ENCODE measurements at places on chromosomes 4 and X.

- DNase-seq: peak; percentile 57
These were observed 120.9 kb downstream of the CHIC2 start for GRCh38 chr4:53943345-53944085.

- DNase-seq: no peak
These were observed 281.0 kb upstream of the MAOA start for GRCh38 chrX:43375136-43375535.

DNA sequence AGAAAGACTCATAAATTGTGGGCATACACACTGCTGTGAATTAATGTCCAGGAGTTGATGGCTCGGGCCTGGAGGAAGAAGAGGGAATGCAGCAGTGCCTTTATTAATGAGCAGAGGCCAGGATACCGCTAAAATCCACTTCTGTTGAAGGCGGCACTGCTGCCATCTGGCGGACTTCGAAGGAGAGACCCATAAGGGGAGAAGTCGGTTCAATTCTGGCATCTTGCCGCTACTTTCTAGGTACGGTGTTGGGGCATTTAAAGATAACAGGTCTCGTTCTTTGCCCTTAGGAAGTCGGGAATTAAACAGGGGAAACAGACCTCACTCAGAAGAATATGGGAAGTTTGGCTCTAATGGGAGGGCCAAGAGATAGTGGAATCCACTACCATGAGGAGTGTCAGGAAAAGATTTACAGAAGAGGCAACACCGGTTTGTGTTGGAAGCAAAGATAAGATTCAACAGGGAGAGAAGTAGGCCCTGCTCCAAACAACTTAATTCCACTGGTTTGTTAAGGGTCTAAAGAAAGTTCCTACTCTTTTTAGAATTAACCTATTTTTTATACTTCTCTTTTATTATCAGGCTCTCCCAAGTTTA, 133.6 kb upstream of the GIMD1 start:
- DNase-seq: peak; percentile 69

- DNase-seq: no peak
These were observed 45.7 kb upstream of the PRSS12 start for GRCh38 chr4:118398226-118399090.

DNA sequence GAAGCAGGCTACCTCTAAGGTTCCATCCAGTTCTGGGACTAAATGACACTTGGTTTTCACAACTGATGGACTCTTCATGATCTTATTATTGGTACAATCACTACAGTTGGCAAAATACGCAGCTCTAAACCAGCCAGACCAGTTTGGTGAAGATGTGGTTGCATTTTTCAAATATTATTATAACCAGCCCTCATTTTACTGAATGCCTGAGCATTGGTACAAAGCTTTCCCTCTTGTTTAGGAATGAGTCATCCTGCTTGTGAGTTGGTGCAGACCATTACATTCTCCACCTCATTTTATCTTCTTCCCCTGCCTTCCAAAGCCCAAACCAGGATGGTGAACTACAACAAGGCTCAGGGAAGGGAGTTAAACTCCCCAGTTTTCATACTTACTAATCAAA, 223.1 kb downstream of the KDR start:
- DNase-seq: peak; percentile 57

GRCh38 chrX:38206036-38206435, 14.6 kb downstream of the SRPX start:
- DNase-seq: no peak

DNA sequence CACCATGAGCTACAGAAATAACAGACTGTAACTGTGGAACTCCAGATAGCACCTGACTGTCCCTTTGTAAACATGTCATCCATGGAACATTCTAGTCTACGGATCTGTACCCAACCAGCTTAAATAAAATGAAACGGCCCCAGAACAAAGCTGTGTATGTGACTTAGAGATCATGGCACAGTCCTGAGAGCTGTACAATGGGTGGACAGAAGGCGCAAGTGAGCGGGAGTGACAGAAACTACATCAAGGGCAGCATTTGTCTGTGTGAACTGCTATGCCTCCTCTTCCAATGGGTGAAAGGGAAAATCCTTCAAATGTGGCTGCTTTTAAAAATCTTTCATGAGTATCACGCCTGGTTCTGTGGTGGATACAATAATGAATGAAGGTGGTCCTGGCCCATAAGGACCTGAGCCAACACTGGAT, 72.5 kb downstream of the FAT1 start:
- DNase-seq: no peak

DNA sequence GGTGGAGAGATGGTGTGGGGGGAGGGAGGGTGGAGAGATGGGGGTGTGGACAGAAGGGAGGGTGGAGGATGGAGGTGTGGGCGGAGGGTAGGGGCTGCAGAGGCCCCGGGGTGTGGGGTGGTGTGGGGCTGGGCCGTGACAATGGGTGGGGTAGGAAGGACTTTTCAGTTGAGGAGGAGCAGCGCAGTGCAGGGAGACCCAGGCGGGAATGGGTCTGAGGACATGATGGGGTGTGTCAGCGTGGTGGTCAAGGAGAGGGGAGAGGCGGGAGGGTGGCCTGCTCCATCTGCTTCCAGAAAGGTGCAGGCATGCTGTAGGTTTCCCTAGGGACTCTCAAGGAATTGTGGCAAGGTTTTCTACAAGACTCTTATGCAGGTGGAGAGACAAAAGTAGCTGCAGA, 48.9 kb downstream of the RGS12 start:
- DNase-seq: no peak

DNA sequence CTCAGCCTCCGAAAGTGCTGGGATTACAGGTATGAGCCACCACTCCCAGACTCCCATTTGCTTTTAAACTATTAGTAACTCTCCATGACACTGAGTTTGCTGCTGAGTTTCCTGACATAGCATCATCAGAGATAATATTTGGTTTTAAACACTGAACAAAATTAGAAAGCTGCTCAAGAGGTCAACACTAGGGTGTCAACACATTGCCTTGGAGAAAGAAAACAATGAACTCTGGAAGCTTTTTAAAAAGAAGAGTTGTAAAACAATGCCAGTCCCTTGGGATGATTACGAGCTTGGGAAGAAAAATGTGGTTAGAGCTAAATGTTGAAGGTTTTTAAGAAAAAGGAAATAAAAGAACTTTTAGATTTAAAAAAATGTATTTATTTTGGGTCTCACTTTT, 264.8 kb downstream of the CAMK2D start:
- DNase-seq: no peak

DNA sequence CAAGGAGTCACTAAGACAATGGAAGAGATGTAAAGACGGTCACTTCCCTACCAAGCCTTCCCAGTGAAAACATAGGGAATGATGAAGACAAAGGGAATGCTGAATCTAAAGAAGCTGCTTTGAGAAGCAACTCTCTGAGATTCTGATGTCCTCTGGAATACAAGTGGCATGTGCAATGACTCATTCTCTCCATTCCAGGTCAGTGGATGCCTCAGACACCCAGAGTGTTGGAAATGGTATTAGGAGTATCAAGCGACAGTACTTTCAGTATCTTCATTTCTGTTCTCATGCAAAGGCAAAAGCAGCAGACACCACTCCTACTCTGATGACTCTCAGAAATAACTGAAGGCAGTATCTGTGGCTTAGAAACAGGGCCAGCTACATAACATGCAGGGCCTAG, 102.6 kb downstream of the FSTL5 start:
- DNase-seq: peak; percentile 20

- DNase-seq: no peak
These were observed 74.1 kb downstream of the AFAP1 start for GRCh38 chr4:7865533-7865932.

DNA sequence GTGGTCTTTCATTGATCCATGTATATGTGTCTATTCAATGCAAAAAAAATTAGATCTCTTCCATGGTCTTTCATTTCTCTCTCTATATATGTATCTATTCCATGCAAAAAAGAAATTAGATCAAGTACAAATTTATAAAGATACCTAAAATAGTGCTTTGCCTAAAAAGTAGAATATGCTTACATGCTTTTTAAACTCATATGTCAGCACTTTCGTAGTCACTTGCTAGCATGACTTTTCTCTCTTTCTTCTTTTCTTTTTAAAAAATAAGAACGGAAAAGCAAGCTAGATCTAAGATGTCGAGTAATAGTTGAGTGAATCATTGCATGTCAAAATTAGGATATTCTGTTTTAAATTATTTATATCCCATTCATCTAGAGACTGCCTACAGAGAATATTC, 50.9 kb downstream of the PKD2 start:
- DNase-seq: no peak

DNA sequence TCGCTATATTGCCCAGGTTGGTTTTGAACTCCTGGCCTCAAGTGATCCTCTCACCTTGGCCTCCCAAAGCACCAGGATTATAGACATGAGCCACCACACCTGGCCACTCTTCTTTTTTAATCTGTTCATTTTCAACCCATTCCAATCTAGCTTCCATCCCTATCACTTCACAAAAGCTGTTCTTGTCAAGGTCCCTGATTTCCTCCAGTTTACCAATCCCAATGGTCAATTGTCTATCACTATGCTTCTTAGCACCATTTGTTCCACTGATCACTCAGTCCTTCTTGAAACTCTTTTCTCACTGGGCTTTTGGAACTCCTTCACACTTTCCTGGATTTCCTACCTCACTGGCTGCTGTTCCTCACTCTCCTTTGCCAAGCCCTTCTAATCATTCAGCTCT, 38.6 kb downstream of the PRPS1 start:
- no peak for DNase-seq

DNA sequence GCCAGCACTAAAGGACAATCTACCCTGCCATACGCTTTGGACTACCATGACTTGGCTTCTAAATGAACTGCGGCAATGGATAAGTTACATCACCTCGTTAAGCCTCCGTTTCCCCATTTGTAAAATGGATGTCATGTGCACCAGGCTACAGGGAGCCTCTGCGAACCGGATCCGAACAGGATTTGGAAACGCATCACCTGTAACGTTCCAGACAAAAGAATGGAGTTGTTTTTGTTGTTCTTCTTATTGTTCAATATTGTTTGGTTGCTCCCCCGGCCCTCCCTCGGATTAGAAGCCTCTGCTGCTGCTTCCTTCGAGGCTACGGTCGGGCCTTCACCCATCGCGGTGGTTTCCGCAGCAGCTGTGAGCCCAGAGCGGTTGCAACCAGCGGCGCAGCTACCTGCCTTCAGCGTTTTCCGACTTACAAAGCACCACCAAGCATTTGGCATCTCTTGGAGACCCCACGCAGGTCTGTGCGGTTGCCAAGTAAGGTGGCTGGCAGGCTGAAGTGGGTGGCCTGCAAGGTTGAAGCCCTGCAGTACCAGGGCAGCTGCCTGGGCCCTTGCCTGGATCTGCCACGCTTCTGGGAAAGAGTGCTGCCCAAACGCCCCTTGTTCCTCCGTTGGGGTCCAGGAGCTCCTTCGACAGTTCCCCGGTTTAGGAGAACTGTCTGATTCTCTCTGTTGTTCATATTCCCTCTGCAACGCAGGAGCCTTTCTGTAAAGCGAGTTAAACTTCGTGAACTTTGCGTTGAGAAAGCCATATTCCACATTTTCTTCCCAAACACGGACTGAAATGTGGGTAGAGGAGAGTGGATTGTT, 7.1 kb downstream of the NKX3-2 start:
- DNase-seq: no peak

DNA sequence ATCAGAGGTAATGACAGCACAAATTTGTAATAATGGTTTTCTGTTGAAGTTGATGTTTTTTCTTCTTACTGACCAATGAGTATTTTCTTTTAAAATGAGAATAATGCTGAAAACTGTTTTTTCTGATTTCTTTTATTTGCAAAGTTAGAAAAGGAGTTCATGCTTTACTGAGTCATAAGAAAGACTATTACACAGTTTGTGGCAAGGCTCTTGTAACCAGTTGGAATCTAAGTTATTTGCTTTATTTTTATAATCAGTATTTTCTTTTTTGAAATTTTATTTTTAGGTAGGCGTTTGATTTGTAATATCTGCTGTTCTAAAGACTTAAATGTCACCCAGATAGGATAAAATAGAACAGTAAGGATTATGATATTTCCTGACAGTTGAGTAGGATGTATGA, 25.5 kb downstream of the ANAPC4 start:
- no peak for DNase-seq

GRCh38 chr4:3485011-3485791, 22.1 kb downstream of the DOK7 start:
- no peak for DNase-seq

GRCh38 chr4:113332701-113333100, 283.2 kb downstream of the ANK2 start:
- no peak for DNase-seq

- no peak for DNase-seq
These were observed 35.7 kb downstream of the ADH5 start for GRCh38 chr4:99052902-99053301.

- no peak for DNase-seq
These were observed 119.2 kb upstream of the LEF1 start for GRCh38 chr4:108287834-108288413.

DNA sequence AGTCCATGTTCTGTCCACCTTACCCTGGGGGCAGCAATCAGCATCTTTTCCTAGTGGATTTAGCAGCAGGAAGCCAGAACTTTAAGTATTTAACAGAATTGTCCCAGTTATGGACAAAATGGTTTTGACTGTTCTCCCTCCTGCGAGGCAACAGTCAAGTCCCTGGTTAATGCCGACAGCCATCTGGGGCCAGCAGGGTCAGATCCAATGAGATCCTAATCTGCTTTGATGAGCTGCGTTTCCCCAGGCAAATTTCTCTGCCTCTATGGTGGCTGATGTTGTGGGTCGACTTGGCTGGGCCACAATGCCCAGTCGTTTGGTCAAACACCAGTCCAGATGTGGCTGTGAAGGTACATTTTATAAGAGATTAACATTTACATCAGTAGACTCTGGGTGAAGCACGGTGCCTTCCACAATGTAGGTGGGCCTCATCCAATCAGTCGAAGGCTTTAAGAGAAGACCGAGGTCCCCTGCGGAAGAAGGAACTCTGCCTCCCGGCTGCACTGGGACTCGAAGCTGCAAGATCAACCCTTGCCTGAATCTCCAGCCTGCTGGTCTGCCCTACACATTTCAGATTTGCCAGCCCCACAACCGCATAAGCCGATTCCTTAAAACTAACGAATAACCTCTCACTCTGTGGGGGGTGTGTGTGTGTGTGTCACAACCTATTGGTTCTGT, 89.0 kb upstream of the C4orf50 start:
- DNase-seq: no peak

DNA sequence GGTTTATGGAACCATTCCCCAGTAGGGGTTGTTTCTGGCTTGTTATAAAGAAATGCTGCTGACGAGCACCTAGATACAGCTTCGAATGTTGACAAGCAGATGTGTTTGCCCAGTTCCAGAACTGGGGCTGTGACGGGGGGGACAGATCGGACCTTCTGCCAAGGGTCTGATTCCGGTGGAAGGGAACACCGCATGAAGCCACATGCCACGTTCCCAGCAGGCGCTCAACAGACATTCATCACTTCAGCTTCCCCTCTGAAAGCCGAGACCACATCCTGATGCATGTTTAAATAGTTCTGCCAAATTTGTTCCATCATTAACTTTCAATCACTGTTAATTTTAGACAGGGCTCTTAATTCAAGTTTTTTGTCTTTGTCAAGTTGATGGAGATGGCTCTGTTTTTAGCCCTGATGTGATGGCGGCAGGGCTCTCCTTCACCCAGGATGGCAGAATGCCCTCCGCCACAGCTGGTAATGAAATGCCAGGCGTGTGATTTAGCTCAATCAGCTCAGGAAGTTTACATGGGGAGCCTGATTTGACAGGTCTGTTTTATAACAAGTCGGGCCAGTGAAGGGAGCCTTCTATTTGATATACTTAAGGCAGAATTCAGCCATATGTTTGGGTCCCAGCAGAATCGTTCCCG, 57.4 kb downstream of the PSAPL1 start:
- DNase-seq: no peak

GRCh38 chrX:106404512-106404911, 207.3 kb upstream of the RADX start:
- DNase-seq: no peak

- no peak for DNase-seq
These were observed 100.8 kb downstream of the SYTL5 start for GRCh38 chrX:38106991-38107655.

GRCh38 chr4:6526156-6526555, 48.8 kb upstream of the MAN2B2 start:
- DNase-seq: no peak
